ENCODE measurements at places on chromosomes 5 and 9. TPM values are rescaled to one million over a fixed set of nuclear protein-coding genes. Genes with fewer than 3 reads are reported as not detected.

DNA sequence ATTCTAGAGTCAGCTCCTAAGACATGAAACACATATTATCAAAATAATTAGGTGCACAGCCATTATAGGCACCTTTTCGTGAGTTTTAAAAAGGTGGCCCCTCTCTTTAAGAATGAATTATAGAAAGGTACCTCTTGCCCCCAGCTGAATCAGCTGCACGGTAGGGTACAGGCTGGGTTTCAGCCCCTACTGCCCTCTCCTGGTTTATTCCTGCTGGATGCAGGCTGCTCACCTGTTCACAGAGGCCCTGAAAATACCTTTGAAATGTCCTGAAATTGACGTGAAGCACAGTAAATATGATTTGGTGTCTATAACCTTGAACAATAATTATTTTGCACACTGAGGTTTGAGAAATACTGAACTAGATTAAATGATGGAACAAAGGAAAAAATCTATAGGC lies 504.8 kb upstream of the SGCD start:
- no peak for DNase-seq
- H3K4me3 ChIP-seq: no peak overlapping the region
- no peaks in the 10 kb centered on the region for H3K27me3 ChIP-seq
- no peak overlapping the region for H3K27ac ChIP-seq

DNA sequence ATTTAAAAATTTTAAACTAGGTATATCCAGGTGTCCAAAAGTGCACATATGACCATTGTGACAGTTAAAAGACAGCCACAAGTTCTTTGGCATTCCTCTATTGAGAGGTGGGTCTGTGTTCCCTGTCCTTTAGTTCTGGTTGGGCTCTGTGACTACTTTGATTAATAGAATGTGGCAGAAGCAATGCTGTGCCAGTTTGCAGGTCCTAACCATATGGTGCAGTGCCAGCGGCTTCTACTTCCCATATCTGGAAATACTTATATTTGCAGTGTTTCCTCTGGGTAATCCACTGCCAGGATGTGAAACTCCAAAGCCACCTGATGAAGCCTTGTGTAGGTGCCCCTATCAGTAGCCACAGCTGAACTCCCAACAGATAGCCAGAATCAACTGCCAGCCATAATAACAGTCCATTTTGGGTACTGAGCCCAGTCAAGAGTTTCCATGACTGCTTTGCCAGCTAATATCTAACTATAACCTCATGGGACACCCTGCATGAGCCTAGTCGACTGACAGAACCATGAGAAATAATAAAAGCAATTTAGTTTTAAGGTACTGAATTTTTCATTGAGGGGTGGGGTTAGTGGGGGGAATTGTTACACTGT lies 361.0 kb upstream of the SEMA6A start:
- no peak for DNase-seq
- no peak overlapping the region for H3K27ac ChIP-seq
- H3K27me3 ChIP-seq: peaks cover 4% of the 10 kb centered on the region
- no peaks in the 10 kb centered on the region for H3K4me1 ChIP-seq
- H3K4me3 ChIP-seq: no peak overlapping the region

- no peaks in the 10 kb centered on the region for H3K27me3 ChIP-seq
- no peak for DNase-seq
- no peaks in the 10 kb centered on the region for H3K36me3 ChIP-seq
- H3K27ac ChIP-seq: no peak overlapping the region
- H3K4me3 ChIP-seq: no peak overlapping the region
- no peaks in the 10 kb centered on the region for H3K4me1 ChIP-seq
Measured at GRCh38 chr9:74277532-74277931, 219.6 kb upstream of the RORB start.

- peaks cover 81% of the 10 kb centered on the region for H3K27me3 ChIP-seq
- no peak overlapping the region for H3K4me3 ChIP-seq
- peaks cover 4% of the 10 kb centered on the region for H3K36me3 ChIP-seq
- no peak overlapping the region for H3K27ac ChIP-seq
- H3K4me1 ChIP-seq: peaks cover 2% of the 10 kb centered on the region
- DNase-seq: no peak
Measured at GRCh38 chr5:175738602-175739133, 80.8 kb downstream of the HRH2 start.

The GRXCR2 gene
- total RNA-seq: not detected

The HIGD2A gene
- total RNA-seq: 135 TPM

The PITX1 gene
- not detected for total RNA-seq

The LCN1 gene
- total RNA-seq: not detected

- no peak for DNase-seq
- H3K36me3 ChIP-seq: peaks cover 7% of the 10 kb centered on the region
- H3K4me1 ChIP-seq: peaks cover 11% of the 10 kb centered on the region
- no peak overlapping the region for H3K4me3 ChIP-seq
- H3K27ac ChIP-seq: no peak overlapping the region
- H3K27me3 ChIP-seq: no peaks in the 10 kb centered on the region
Measured at GRCh38 chr5:139063664-139064054, 134.5 kb downstream of the SIL1 start.

DNA sequence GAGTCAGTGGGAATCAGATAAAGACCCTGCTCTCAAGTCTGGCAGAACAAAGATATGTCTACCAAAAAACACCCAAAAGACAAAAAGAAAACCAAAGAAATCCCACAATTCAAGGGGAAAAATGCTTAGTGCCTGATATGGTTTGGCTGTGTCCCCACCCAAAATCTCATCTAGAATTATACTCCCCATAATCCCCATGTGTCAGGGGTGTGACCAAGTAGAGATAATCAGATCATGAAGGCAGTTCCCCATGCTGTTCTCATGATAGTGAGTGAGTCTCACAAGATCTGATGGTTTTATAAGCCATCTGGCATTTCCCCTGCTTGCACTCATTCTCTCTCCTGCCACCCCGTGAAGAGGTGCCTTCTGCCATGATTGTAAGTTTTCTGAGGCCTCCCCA lies 13.4 kb downstream of the FBXO10 start:
- no peak for DNase-seq
- H3K4me3 ChIP-seq: no peak overlapping the region
- H3K36me3 ChIP-seq: no peaks in the 10 kb centered on the region

The MEIKIN gene
- total RNA-seq: 1.5 TPM

DNA sequence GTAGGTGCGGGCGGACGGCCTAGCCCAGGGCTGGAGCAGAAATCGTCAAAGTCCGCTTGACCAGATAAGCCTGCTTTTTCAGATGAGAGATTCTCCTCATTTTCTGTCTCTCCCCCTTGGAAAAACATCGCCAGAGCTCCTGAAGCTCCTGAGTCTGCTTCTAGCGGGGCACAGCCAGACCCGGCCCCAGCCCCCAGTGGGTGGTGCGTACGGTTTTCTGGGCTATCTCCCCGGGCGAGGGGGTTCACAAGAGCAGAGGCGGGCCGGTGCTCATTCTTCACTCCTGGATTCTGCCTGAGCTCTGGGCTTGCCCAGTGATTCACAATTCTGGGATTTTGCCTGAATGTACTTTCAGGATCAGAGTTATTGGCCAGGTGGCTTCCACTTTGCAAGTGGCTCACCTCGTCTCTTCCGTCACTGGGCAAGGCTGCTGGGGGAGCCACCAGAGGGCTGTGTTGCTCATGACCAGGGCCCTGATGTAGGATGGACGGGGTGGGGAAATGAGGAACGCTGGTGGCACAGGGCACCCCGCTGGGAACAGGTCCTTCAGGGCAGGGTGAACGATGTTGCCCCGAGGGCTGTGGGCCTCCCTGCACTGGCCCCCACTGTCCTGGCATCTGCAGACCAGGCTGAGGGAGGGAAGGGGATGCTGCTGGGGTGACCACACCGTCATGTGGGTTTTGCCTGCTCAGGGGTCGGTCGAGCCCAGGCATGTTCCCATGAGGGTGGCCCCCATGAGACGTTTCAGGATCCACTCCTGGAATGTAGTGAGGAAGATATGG lies 6.3 kb downstream of the SEC16A start:
- no peak overlapping the region for H3K4me3 ChIP-seq
- no peak overlapping the region for H3K27ac ChIP-seq
- H3K36me3 ChIP-seq: no peaks in the 10 kb centered on the region
- H3K27me3 ChIP-seq: no peaks in the 10 kb centered on the region
- peaks cover 14% of the 10 kb centered on the region for H3K4me1 ChIP-seq

DNA sequence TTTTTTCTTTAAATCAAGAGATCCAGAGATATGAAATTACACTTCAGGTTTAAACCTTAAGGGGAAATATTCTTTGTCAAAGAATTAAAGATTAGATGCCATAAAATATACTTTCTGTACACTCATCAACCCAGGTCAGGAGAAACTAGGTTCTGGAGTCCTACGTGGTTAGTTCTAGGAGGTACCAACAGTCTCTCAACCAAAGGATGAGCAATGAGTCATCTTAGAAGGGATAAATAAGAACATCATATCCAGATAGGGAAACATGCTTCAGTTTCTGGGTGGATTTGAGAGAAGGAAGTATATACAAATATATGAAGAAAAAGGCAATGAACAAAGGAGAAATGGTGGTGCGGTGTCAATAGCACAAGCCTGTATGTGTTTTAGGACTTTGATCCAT lies 98.2 kb downstream of the CSNK1G3 start:
- H3K36me3 ChIP-seq: peaks cover 6% of the 10 kb centered on the region
- DNase-seq: no peak
- peak overlapping the region; percentile 92 for H3K27ac ChIP-seq
- no peak overlapping the region for H3K4me3 ChIP-seq

GRCh38 chr9:131288217-131288616 lies 1.3 kb upstream of the PLPP7 start:
- no peaks in the 10 kb centered on the region for H3K36me3 ChIP-seq
- DNase-seq: no peak
- H3K4me3 ChIP-seq: no peak overlapping the region
- peaks cover 4% of the 10 kb centered on the region for H3K4me1 ChIP-seq

DNA sequence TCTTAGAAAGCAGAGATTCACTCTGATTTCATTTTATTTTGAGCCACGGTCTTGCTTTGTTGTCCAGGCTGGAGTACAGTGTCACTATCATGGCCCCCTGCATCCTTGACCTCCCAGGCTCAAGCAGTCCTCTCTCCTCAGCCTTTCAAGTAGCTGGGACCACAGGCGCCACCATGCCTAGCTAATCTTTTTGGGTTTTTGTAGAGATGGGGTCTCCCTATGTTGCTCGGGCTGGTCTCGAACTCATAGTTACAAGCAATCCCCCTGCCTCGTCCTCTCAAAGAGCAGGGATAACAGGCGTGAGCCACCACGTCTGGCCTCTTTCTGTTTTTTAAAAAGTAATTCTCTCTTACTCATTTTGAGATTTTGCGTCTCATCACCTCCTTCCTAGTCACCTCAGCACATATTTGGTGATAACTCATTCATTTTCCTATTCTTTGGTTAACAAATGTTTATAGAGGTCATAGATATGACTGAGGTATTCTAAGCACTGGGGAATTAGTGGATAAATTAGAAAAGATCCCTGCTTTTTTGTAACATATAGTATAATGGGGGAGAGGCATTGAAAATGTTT lies 10.8 kb upstream of the DCP2 start:
- H3K27me3 ChIP-seq: no peaks in the 10 kb centered on the region
- H3K4me1 ChIP-seq: peaks cover 13% of the 10 kb centered on the region

The CFAP90 gene
- not detected for total RNA-seq

DNA sequence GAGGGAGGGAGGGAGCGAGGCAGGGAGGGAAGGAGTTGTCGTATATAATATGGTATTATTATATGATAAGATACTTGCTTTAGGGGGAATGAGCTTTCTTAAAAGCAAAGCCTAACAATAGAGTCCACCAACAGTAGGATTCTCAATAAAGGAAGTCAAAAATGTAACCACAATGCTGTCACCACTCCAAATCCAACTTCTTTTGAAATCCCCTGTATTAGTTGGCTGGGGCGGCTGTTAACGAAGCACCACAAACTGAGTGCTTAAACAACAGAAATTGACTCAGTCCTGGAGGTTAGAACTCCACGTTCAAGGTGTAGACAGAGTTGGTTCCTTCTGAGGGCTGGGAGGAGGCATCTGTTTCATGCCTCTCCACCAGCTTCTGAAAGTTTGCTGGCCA lies 23.1 kb downstream of the GAS1 start:
- H3K27me3 ChIP-seq: peaks cover 50% of the 10 kb centered on the region
- H3K36me3 ChIP-seq: no peaks in the 10 kb centered on the region
- no peak overlapping the region for H3K27ac ChIP-seq
- no peak for DNase-seq
- no peaks in the 10 kb centered on the region for H3K4me1 ChIP-seq

- no peaks in the 10 kb centered on the region for H3K27me3 ChIP-seq
- no peaks in the 10 kb centered on the region for H3K36me3 ChIP-seq
- H3K4me1 ChIP-seq: no peaks in the 10 kb centered on the region
Measured at GRCh38 chr5:106894964-106895363, 775.8 kb downstream of the EFNA5 start.

- no peak overlapping the region for H3K4me3 ChIP-seq
- H3K27ac ChIP-seq: no peak overlapping the region
- H3K4me1 ChIP-seq: peaks cover 2% of the 10 kb centered on the region
- DNase-seq: no peak
Measured at GRCh38 chr5:55554585-55555202, 19.9 kb upstream of the PLPP1 start.

- H3K27ac ChIP-seq: no peak overlapping the region
- no peaks in the 10 kb centered on the region for H3K27me3 ChIP-seq
Measured at GRCh38 chr5:28208356-28208755, 1170.0 kb upstream of the CDH9 start.

GRCh38 chr9:3012842-3013241 lies 168.9 kb upstream of the PUM3 start:
- H3K4me1 ChIP-seq: no peaks in the 10 kb centered on the region
- H3K27ac ChIP-seq: no peak overlapping the region
- no peak for DNase-seq
- no peaks in the 10 kb centered on the region for H3K36me3 ChIP-seq
- no peak overlapping the region for H3K4me3 ChIP-seq

GRCh38 chr9:70600506-70600905 lies 186.0 kb upstream of the KLF9 start:
- H3K4me1 ChIP-seq: peaks cover 6% of the 10 kb centered on the region
- H3K36me3 ChIP-seq: no peaks in the 10 kb centered on the region
- H3K4me3 ChIP-seq: no peak overlapping the region
- H3K27ac ChIP-seq: no peak overlapping the region
- H3K27me3 ChIP-seq: no peaks in the 10 kb centered on the region

DNA sequence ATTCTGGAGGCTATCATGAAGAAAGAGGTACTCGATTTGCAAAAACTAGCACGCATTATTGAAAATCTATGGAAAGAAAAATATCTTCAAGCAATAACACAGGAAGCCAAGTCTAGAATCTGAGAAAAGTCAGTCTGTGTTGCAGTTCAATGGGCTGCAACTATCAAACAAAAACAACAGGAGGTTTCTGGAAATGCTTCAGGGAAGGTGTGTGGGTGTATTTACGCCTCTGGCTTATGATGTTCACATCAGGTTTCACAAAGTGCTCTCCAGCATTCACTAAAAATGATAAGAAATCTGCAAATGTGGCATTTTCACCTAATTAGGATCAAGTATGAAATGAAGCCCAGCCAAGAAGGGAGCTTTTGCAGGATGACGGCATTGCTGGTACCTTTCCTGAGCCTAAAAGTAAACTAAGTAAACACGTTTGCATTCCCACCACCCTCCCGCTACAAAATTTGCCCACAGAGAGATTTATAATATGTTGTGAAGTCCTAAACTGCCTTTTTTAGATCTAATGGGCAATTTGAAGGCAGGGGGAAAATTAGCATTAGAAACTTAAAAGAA lies 146.4 kb downstream of the GABRB2 start:
- DNase-seq: no peak
- H3K36me3 ChIP-seq: no peaks in the 10 kb centered on the region
- no peaks in the 10 kb centered on the region for H3K4me1 ChIP-seq
